ENCODE measurements at places on chromosomes 1 and 21.

- DNase-seq: no peak
Observed at GRCh38 chr1:14655385-14655784, 56.9 kb downstream of the KAZN start.

GRCh38 chr1:84972377-84972987, 24.4 kb downstream of the MCOLN2 start:
- no peak for DNase-seq

DNA sequence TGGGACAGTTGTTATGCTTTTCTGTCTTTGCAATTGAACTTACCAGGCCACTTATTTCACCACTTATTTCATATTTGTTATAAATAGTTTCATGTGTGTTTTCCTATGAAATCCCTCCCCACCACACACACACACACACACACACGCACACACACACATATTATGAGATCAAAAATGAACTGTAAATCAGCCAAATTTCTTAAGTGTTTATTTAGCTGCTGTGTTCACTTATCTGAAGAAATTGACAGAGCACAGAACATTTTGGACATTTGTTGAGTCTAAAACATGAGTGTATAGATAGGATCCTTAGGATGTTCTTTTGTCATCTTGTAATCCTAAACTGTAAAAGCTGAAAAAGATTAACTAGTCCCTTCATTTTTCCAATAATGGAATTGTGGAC, 7.8 kb upstream of the TNFSF18 start:
- DNase-seq: no peak

GRCh38 chr1:46556822-46557221, 5.4 kb upstream of the KNCN start:
- DNase-seq: no peak

DNA sequence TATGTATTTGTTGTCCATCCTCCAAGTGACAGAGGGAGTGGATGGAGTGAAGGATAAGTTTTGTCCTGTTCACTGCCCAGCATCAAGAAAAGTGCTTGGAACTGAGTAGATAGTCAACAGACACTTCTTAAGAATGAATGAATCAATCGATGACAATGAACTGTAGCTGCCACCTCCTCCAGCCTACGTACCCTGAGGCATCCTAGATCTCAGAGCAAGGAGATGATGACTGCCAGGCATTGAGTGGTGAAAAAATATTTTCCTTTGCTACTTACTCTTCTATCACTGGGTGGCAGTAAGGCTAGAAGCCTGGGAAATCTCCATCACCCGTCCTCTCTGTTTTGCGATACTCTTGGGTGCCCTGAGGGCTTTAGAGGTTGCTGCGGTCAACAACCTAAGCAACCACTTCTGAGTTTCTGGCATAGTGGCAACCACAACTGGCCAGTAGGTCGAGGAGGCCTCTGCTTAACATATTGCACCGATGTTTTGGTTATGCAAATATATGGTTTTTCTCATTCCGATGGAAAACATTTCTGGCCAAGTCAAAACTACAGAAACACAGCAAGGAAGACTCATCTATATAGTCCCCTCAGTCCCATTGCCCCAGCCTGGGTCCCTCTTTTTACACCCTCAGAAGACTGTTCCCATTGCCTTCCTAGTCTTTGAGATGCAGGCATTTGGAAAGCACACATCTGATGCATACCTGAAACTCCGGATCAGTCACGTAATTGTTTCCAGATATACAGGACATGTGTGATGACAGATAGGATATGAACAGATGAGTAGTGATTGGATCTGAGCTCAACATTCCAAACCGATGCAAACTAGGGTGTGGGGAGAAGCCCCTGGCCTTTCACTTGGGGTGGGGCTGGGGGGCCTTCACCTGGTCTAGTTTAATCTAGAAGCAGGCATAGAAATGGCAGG, 136.8 kb downstream of the RUNX1 start:
- no peak for DNase-seq

Measured in DMS79 (cell line).